ENCODE measurements at places on chromosomes 3 and 15.
A peak's percentile ranks its signal among the peaks of the same experiment; 100 is the strongest.

DNA sequence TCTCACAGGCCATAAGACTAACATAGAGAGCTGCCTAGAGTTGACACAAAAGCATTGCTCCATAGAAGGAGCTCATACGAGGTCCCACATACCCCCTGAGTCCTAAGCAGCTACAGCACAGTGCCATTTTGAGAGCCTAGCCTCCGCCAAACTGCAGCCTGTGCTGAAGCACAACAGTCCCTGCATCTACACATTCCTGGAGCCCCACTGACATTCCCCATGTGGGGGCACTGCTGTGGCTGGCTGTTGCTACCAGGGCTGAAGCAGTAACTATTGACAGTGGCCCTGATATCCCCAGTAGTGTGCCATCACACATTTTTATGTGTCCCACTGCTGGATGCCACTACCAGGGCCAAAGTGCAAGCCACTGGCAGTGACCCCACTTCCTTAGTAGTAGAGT lies 80.3 kb downstream of the CERS3 start:
- no peak for DNase-seq

DNA sequence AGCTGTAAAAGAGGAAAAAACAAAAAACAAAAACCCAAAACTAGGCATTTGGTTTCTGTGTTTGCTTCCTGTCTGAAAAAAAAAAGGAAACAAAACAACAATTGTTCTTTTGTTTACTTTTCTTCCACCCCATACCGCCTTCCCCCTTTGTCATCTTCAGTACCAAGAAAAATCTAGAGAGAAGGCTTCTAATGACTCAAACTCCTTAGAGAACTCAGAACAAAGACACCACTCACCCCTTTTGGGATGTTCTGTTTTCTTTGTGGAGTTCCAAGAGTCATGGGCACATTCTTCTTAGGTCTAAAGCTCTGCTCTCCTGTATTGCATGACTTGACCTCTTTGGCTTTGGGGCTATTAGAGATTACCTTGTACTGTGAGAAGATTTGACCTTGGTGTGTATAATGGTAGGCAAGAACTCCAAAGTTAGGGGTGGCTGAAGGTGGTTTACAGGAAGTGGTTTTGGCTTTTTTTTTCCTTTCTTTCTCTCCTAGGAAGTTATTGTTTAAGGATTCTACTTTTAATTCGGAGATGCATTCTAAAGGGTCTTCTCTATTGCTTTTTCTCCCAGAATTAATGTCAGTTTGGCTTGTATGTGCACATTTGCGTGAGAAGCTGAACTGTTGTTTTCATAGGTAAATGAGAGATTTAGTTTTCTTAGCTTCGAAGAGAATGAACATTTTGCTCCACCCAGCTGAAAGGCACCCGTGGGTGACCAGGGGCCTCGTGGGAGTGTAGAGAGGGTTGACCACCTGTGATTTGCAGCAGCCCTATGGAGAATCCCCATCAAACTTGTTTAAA lies 39.5 kb upstream of the ZBTB20 start:
- DNase-seq, result no peak

DNA sequence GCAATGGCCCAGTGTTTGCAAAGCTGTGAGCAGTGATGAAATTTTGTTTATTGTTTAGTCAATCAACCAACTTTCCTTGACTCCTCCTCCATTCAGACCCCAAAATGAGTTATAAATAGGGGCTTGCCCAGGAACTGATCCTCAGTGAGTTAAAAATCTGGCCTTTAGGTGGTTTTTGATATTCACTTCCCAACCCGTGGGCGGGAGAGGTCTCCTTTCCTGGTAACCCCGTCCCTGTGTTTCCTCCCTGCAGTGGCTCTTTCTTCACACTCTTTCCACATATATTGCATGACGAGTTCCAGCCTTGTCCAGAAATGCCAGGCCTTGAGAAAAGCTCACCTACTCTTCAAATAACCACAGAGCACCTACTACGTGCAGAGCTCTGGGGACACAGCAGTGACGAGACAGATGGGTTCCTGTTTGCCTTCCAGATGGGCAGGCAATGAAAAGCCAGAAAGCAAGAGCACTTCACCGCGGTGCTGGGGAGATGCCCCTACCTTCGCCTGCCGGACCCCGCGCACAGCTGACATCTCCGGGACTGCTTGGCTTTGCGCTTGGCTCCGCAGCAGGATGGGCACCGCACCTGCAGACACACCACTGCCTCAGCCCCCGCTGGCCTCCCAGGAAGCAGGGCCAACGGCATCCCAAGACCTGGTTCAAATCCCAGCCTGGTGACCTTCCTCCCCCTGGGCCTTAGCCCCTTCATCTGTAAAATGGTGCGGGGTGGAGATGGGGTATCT lies 17.2 kb downstream of the SSUH2 start:
- DNase-seq, result no peak

GRCh38 chr15:43948691-43949325 lies 122.0 kb downstream of the WDR76 start:
- DNase-seq, result no peak

- DNase-seq, result no peak
Observed at GRCh38 chr3:151426341-151426657, 34.6 kb downstream of the IGSF10 start.

DNA sequence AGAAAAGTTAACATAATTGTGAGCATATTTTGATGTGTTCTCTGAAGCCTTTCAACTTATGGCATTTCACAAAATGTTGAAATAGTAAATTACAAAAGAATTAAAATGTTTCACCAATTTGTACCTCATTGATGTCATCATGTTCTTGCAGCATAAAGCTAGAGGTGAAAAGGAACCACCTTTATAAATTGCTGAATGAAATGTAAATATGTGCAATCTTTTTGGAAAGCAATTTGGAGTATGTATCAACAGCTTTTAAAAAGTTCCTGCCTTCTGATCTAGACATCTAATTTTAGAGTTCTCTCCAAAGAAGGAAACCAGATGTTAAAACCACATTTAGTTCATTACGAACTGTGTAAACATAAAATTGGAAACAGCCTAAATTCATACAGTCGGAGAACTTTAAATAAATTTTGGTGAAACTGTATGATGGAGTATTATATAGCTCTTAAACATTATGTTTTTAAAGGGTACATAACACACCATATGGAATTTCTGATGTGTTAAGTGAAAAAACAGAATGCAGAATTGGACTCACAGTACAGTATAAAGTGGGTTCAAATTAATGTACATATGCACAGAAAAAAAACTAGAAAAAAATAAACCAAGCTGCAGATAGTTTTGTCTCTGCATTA lies 311.2 kb upstream of the NAALADL2 start:
- DNase-seq, result peak; percentile 9

GRCh38 chr3:72306800-72307341 lies 521.9 kb upstream of the PROK2 start:
- DNase-seq, result peak; percentile 24

DNA sequence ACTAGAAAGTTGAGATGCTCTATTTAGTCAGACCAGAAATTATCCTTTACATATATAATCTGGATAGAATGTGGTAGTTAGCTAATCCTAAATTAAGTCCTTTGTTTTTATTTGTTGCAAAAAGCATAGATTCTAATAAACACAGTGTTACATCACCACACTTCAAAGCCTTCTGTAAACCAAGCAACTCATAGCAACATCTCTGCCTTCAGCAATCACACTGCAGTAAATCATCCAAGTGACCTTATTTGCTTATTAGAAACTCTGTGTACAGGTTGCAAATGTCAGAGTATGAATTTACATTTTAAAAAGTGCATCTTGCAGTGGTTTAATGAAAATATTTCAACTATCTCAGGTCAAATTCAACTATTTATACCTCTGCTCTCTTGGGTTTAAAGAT lies 242.5 kb downstream of the GBE1 start:
- no peak for DNase-seq

GRCh38 chr15:84750583-84751092 lies 2.2 kb downstream of the ZNF592 start:
- DNase-seq, result no peak

Measured in fibroblast of the aortic adventitia (primary cell).